Inflammatory macrophage (primary cell): ENCODE measurements at places on chromosomes 11 and 22.

GRCh38 chr22:37496651-37497050 is 10.5 kb upstream of the MFNG start:
- no peak for DNase-seq

GRCh38 chr11:28232649-28233048 is 124.5 kb downstream of the METTL15 start:
- no peak for DNase-seq

GRCh38 chr11:56883371-56883987 is 105.2 kb upstream of the OR5AK2 start:
- no peak for DNase-seq

DNA sequence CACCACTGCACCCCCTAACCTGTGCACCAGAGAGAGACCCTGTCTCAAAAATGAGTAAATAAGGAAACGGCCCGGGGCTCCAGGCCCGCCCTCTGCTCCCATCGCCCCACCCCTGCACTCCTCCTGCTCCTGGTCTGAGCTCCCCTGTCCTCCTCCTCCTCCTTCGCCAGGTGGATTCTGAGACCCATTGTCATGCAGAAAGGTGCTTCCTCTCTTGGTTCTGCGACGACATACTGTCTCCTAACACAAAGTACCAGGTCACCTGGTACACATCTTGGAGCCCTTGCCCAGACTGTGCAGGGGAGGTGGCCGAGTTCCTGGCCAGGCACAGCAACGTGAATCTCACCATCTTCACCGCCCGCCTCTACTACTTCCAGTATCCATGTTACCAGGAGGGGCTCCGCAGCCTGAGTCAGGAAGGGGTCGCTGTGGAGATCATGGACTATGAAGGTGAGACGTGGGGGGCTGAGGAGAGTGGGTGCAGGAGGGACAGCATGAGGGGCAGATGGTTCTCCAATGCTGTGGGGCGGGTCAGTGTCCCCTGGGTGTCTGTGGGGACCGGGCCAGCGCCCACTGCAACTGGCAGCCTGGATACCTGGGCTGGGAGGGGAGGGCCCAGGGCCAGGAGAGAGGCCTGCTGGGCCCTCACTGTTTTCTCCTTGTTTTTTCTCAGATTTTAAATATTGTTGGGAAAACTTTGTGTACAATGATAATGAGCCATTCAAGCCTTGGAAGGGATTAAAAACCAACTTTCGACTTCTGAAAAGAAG is 3.1 kb upstream of the APOBEC3D start:
- no peak for DNase-seq

DNA sequence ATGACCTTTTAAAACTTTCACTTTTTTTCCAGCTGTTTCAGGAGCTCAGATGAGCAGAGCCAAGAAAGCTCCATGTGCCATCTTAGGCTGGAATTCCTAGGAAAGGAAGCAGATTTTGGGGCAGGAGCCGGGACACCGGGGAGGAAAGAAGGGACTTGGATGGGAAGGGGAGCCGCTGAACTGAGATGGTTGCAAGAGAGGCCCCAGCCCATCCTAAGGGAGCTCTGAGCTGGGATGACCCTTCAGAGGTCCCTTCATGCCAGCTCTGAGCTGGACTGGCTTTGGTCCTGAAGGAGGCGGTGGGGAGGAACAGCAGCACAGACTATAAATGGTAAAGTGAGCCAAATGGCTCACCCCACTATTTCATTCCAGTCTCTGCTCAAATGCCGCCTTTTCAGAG is 55.2 kb upstream of the SLC22A12 start:
- no peak for DNase-seq

DNA sequence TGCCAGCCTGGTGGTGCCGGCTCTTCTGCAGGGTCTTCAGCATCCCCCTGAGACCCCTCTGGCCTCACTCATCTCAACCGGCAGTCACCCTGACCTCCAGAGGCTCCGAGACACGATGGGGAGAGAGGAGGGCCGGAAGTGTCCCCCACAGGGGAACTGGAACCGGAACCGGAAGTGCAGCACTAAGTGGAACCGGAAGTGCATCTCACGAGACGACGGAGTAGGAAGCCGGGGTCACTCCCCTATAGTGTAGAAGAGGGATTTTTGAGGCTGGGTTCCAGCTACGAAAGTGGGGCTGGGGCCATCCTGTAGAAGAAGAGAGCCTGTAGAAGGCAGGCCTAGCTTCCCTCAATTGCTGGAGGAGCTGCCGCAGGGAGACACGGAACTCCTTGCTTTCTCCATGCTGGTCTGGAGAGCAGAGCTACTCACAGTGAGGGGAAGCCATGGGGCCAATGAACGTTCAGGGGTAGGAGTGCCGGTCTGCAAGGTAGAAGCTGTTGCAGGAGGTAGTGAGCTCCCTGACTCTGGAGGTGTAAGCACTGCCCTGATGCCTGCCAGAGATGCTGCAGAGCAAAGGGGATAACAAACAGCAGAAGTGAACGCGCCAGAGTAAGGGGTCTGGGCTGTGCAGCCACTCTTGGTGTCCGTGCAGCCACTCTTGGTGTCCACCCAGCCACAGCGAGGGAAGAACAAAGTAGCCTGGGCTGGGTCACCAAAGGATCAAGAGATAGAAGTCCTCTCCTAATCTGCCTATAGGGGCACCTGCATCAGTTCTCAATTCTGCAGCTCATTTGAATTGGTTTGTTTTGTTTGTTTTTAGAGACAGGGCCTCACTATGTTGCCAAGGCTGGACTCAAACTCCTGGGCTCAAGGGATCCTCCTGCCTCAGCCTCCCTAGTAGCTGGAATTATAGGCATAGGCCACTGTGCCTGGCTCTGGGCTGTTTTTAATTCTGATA is 21.9 kb downstream of the SCUBE1 start:
- DNase-seq, result peak; percentile 42

DNA sequence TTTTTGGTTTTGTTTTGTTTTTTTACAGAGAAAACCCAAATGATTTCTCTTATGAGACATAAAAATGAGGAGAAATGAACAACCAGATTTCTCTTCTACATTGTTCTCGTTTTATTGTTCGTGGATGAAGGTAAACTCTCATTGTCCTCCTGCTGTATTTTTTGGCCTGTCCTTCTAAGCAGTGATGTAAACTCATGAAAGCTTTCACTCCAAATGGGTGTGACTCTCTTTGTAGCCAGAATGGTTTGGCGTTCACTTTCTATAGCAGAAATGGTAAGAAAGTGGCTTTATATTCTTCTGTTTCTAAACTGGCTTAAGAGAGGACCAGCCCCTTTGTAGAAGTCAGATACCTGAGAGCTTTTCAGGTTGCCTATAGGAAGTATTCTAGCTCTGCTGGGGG is 15.5 kb upstream of the BMAL1 start:
- DNase-seq, result no peak

DNA sequence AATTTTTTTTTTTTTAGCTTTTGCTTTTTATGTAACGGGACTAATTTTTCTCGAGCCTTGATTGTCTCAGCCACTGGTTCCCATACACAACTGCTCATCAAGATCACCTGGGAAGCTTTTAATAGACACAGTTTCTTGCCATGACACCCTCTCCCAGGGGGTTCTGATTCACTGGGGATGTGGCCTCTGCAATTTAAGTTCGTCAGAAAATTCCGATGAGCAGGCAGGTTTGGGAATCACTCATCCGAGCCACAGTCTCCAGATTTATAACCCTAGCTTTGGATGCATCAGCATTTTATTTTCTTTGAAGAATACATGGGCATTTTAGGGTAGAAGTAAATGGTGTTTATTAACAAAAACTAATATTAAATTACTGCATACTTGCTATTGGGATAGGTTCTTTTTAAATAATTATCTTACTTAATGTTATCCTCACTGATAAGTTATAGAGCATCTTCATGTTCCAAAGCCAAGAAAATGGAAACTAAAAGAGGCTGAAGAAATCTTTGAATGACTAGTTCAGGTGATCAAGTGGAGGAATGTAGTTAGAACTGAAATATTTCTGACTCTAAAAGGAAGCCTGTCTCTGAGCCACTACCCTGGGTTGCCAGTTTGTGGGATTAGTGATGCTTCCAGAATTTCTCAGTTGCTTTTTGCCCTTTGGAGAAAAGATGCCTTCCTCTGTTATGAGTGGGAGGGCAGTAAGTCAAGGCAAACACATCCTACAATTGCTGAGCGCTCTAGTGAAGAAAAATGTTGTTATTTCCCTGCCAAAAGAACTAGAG is 319.0 kb downstream of the DDX10 start:
- DNase-seq, result no peak

DNA sequence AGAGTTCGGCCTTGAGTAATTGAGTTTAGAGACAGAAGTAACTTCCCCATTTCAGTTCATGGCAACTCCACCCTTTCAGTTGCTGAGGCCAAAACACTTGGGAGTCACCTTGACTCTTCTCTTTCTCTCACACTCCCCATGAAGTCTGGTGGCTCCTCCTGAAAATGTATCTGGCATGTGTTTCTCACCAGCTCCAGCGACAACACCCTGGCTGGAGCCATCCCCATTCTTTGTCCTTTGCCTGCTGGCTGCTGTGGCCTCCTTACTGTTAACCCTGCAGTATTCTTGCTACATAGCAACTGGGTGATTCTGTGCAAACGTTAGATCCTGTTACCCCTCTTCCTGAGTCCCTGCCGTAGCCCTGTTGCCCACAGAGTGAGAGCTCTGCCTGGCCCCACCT is 23.8 kb downstream of the SLC6A5 start:
- DNase-seq, result no peak

GRCh38 chr11:40104941-40105550 is 1354.4 kb downstream of the LRRC4C start:
- DNase-seq, result no peak

GRCh38 chr11:9203691-9204311 is 61.3 kb downstream of the DENND5A start:
- no peak for DNase-seq

DNA sequence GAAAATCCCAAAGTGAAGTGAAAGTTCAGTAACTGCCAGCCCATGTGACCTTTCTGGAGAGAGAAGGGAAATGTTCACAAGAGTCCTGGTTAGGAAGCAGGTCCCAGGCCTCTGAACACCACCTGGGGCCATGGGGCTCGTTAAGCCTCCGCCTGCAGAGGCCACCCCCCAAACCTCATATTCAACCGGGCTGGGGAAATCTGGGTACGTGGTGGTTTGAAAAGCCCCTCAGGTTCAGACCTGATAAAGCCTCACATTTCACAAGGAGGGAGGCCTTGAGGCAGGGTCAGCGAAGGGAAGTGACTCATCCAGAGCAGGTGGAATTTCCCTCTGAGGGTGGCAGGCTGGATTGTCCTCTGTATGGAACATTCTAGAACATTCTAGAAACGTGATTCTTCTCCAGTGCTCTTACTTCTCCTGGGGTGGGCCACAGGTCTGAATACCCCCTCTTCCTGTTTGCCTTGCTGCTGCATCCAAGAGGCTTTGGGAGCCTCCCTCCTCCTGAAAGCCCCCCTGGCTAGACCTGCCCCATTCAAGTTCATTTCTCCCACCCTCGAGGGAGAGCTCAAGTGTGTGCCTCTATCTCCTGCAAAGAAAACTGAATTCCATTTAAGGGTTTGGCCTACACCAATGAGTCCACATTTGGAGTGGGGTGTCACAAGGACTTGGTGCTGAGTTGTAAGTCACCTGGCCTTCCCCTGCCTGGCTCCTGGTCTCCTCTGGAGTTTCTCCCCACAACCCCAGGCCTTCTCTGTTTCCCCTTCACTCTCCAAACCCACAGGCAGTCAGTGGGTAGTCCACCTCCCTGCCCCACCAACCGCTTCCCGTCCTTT is 6.3 kb downstream of the FXYD2 start:
- DNase-seq, result no peak

GRCh38 chr22:28027453-28028448 is 108.7 kb upstream of the PITPNB start:
- no peak for DNase-seq

DNA sequence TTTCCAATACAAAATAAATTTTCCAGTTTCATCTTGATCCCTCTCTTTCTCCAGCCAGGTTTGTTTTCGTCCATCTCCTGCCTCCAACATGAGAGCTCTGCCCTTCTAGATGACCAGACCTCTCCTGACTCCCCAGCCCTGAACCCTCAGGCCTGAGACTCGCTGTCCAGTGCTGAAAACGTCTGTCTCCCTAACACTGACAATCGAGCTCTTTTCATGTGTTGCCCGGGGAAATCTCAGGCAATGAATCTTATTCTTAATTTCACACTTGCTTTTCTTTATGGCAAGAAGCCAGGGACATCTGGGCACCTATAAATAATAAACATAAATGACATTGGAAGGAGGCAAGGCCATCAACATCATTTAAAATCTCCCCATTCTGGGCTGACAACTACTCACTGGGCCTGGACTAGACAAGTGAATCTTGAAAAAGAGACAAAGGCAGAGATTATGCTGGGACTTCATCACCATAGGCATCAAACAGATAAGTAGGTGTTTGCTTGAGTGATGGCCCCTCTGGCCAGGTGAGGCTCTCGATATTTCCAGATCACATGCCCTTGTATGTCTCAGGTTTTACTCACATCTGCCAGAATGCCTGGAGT is 274.5 kb upstream of the B3GAT1 start:
- DNase-seq, result no peak

- no peak for DNase-seq
These were observed 81.6 kb upstream of the SUSD2 start for GRCh38 chr22:24099666-24100065.

- no peak for DNase-seq
These were observed 35.5 kb upstream of the SLC22A24 start for GRCh38 chr11:63179432-63180041.

DNA sequence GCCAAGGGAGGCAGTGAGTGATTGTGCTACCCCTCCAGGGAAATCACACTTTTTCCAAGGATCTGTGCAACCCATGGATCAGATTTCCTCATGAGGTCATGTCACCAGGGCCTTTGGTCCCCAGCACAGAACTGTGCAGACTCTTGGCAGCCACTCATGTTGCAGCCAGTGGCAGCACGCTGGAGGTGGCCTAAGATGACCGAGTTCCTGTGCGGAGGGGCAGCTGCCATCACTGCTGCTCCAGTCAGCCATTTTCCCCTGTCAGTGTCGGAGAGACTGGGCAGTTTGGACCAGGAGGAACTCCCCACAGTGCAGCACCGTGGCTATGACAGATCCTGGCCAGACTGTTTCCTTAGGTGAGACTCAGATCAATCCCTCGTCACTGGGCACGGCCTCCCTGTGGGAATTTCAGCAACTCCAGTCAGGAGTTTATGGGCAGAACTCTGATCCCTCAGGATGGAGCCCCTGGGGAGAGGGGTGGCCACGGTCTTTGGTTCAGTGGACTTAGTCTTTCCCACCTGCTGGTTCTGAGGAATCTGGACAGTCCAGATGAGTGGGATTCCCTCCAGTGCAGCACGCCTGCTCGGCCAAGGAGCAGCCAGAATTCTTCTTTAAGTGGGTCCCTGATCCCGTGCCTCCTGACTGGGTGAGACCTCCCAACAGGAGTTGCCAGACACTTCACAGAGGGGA is 194.6 kb upstream of the CARD18 start:
- no peak for DNase-seq

GRCh38 chr22:17970201-17970708 is 54.1 kb downstream of the MICAL3 start:
- no peak for DNase-seq

DNA sequence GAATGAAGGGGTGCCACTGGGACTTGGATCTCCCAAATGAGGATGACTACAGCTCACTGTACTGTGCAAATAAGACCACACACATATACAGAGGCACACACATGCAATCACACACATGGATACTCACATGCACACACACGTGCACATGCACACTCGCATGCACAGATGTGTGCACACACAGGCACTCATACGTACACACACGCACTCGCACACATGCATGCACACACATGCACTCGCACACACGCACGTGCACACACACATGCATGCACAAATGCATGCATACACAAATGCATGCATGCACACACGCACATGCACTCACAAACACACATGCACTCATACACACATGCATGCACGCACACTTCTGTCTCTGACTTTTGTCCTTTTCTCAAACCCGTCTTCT is 36.0 kb downstream of the TECTA start:
- DNase-seq, result no peak

- no peak for DNase-seq
These were observed 10.8 kb upstream of the VSIG10L2 start for GRCh38 chr11:125935056-125935455.

GRCh38 chr22:24482575-24482974 is 12.6 kb upstream of the UPB1 start:
- DNase-seq, result peak; percentile 91
